Fibroblast of mammary gland (primary cell): ENCODE measurements at places on chromosomes 11 and 22.

- DNase-seq = peak; percentile 92
These were observed 33.5 kb downstream of the NFRKB start for GRCh38 chr11:129861702-129862522.

DNA sequence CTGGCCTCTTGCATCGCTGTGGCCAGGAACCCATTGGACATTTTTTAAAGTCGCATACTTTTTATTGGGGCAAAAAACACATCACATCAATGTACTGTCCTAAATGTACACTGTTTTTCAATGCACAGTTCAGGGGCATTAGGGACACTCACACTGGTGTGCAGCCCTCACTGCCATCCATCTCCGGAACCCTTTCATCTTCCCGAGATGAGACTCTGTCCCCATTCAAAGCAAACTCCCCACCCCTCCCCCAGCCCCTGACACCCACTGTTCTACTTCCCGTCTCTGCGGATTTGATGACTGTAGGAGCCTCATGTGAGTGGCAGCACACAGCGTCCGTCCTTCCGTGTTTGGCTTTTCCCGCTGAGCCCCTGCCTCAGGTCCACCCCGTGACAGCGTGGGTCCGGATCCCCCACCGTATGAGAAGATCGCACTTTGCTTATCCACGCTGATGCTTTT, 41.8 kb upstream of the TH start:
- no peak for DNase-seq

DNA sequence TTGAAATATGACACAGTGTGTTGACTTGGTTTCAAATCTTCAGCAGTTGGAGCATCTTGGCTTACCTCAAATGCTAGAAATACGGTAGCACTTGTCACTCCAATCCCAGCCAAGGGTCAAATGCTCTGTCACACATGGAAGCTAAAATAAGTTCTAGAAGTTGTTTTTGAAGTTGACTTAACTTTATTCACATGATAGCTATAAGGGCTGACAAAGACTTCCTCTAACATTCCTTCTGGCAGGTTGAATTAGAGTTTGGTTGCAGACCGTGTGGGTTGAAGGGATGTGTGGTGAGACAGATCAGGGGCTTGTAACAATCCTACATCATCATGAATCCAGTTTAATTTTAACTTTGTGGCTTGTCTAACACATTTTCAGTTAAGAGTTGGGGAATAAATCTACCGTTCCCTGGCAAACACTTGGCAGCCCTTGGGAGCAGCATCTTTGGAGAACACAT, 4.6 kb downstream of the SLN start:
- DNase-seq = no peak

GRCh38 chr22:47152938-47153337, 390.5 kb downstream of the TBC1D22A start:
- peak; percentile 37 for DNase-seq

GRCh38 chr11:134370526-134371435, 39.0 kb downstream of the GLB1L2 start:
- DNase-seq = no peak

- no peak for DNase-seq
These were observed 36.7 kb downstream of the MUC5B start for GRCh38 chr11:1259561-1259960.

- no peak for DNase-seq
These were observed 129.9 kb downstream of the KCNC1 start for GRCh38 chr11:17864478-17864941.
